ENCODE measurements at places on chromosomes 11 and 22.

GRCh38 chr11:59818572-59818971, 8.0 kb upstream of the MRPL16 start:
- no peak for DNase-seq

DNA sequence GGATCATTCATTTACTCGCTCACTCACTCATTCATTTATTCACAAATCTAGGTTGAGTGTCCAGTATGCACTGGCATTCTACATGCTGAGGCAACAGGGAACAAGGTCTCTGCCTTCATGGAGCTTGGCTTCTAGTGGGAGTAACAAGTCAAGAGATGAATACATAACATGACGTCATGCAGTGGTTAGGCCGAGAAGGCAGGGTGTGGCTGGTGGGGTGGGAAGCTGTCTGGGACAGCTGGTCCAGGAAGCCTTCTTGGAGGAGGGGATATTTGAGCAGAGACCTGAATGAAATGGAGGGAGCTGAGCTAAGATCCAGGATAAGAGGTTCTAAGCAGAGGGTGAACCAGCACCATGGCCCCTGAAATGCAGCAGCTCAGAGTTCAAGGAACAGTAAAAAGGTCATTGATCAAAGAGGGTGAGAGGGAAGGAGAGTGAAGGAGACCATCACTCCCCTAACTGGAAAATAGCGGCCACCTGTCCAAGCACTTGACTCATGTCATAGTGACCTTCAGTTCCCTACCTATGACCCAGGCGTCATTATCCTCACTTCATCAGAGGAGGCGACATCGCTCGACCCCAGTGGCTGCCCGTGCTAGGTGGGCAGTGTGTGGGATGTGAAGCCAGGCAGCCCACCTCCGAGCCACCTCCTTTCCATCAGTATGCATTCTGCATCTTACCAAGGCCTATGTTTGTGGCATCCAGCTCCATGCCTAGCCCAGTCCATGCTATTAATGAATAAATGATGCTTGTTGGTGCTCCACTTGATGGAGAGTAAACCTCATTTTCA, 105.0 kb downstream of the TSPAN18 start:
- no peak for DNase-seq

DNA sequence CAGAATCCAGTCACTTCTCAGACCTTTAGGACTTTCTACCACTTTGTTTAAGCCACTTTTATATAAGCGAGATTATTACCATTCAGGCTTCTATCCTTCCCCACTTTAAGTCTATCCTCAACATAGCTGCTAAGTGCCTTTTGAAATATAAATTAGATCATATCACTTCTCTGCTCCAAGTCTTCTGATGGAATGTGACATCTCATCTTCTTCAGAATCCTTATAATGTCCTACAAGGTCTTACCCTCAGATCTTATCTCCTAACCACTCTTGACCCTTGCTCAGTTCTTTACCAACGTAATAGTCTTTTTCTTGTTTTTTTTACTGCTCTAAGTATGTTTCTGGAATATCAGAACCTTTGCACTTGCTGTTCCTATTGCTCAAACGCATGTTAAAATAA, 188.7 kb downstream of the DYNC2H1 start:
- DNase-seq = no peak

DNA sequence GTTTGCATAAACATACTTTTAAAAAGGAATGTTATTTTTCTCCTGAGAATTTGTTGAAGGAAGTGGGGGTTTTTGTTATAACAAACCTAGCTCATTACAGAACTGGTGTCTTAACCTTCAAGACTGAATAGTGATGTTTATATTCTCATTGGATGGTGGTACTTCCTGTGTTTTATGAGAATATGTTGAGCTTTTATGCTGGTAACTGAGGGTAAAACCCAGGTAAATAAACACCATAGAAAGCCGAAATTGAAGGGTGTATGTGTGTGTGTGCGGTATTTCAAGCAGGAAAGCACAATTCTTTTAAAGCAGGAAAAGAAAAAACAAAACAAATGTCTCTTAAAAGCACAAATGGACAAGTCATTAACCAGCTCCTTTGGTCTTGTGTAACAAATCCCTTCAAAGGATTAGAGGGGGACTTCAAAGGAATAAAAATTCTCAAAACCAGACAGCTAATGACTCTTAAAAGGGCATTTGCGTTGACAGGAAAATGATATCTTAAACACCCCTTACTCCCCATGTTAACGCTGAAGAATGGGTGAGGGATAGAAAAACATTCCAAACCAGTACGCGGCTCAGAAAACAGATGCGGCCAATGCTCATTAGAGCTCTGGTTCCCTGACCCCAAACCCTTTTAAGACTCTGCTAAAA, 23.8 kb downstream of the LMO2 start:
- DNase-seq = no peak

DNA sequence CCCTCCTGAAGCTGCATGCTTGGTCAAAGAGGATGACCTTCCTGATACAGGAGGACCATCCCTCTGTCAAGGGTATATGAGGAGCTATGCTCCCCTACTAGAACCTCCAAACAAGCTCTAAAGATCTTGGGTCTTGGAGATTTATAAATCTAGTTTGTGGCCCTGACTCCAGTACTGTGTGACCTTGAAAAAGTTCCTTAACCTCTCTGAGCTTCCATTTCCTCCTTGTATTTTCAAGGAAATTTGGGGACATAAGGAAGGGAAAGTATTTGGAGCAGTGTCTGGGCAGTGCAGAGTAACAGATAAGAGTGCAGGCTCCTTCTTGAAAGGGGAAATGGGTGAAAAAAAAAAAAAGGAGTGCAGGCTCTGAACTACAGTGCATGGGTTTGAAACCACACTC, 45.9 kb downstream of the CHRDL2 start:
- no peak for DNase-seq

DNA sequence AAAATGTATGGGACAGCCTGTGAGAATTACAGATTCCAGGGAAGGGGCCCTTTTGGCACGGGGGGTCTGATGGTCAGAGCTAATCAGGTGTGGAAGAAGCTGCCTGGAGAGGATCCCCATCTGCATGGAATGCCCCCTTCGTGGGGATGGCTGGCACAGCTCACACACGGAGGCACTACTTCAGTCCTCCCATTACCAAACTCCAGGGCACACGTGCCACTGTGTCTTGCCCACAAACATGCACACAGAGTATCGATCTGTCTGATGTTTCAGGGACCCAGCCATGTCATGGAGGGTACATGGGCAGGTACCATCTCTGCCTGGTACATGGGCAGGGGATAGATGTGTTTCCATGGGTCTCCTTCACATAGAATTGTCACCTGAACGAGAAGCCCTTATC, 14.7 kb downstream of the KCNQ1OT1 start:
- DNase-seq = no peak

DNA sequence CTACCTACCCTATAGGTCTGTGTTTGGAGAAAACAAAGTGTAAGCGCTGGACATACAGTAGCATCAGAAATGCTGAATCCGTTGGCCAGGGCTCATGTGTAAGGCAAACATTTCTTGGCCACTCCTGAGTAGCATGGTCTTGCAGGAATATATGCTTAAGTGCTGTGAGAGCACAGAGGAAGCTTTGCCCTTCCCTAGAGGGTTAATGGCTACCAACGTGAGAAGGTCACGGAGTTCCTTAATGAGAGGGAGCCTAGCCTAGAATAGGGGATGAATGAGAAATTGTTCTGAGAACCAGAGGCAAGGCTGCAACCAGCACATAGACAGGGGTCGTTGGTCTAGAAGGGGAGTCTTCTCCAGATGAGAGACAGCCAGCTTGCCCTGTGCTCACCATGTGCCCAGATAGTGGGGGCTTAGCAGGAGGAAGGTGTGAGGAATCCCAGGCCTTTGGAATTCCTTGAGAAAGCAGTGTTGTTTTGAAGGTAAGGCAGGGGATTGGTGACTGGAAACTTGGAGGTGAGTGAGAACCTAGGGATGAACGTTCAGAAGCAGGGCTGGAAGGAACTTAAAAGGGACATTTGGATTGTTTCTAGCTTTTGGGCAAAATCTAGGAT, 29.5 kb downstream of the RCOR2 start:
- DNase-seq = no peak

DNA sequence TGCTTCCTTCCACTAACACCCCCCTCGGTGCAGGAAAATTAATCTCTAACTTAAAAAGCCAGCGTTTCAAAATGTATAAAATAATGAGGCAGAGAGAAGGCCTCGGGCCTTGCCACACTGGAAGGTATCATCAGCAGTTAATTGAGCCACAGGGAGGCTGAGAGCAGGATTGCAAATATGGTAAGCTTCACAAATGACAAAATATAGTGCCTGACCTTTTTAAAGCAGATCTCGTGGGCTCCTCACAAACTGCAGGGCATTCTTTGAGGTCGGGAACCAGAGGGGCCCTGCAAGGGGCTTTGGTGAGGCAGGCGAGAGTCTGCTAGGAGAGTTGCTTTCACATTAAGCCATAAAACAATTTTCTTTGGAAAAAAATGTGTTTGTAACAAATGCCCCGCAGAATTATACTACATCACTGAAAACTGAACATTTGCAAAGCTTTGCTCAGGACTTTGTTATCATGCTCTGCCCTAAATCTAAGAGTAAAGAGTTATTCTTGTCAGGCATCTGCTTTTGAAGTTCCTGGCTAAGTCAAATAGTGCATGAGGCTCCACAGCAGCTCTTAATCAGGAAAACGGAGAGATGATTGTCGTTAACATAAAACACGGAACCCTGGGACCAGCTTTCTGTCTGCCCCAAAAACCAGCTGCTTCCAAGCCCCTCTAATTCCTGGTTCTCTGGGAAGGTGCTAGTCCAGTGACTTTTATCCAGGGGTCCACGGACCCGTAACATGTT, 61.4 kb upstream of the SYT13 start:
- no peak for DNase-seq

- peak; percentile 24 for DNase-seq
These were observed 12.3 kb upstream of the ASRGL1 start for GRCh38 chr11:62324731-62325556.

- no peak for DNase-seq
These were observed 179.4 kb downstream of the INSC start for GRCh38 chr11:15293975-15294620.

DNA sequence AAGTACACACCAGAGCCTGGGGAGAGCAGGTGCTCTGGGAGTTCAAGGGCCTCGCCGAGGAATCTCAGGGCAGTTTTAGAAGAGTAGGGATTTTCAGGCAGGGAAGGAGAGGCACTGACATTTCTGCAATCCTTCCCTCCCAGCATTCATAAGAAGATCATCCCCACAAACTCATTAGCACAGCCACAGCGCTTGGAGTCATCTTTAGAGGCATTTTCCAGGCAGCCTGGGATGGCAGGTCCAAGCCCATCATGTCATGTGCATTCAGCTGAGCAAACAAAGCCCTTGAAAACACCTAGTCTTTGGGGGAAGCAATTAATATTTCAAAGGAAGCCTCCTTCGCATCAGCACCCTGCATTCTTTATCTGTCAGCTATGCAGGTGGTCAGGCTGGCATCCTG, 43.8 kb downstream of the MAP6 start:
- no peak for DNase-seq

DNA sequence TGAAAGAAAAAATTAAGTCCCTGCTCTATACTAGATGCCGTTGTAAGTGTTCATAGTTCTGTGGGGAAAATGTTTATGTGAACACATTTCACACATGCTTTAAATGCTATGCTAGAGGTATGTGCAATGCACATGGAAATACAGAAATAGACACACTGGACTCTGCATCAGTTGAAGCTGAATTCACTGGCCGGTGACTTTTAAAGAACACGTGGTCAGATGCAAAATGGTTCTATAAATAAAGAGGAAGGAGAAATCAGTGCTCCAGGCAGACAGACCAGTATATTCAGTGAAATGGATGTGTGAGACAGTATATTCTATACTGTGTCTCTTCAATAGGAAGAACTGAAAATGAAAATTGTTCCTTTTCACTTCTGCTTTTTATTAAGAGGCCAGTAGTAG, 29.9 kb downstream of the TRPC6 start:
- DNase-seq = no peak

DNA sequence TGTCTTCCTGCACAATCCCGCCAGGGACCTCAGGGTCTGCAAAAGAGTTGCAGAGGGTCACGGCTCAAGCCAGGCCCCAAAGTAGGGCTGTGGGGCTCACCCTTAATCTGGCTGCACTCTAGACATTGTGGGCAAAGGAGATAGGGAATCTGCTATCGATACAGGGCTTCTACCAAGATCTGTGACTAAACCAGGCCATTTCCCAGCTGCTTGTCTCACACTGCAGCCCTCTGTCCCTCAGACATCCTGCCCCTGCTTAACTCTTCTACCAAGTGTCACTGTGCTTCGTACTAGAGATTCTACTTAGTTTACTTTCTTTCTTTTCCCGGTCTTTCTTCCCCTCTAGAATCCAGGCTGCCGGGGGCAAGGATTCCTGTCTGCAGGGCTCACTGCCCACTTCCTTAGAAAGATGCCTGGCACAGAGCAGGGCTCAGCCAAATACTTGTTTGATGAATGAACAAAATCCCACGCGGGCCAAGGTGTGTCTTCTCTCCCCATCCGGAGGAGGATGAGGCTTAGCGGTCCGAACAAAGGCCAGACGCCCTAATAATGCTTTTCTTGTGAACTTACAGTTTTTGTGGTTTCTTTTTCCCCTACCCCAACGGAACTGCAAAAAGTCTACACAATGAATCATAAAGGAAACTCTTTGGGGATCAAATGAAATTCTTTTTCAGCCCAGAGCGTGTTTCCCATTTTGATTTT, 61.3 kb upstream of the ANO1 start:
- peak; percentile 61 for DNase-seq

- no peak for DNase-seq
These were observed 232.7 kb downstream of the TENM4 start for GRCh38 chr11:79208126-79208525.

GRCh38 chr22:19473578-19473977, 5.4 kb downstream of the UFD1 start:
- peak; percentile 51 for DNase-seq

GRCh38 chr11:85755285-85755684, 55.7 kb downstream of the SYTL2 start:
- no peak for DNase-seq

DNA sequence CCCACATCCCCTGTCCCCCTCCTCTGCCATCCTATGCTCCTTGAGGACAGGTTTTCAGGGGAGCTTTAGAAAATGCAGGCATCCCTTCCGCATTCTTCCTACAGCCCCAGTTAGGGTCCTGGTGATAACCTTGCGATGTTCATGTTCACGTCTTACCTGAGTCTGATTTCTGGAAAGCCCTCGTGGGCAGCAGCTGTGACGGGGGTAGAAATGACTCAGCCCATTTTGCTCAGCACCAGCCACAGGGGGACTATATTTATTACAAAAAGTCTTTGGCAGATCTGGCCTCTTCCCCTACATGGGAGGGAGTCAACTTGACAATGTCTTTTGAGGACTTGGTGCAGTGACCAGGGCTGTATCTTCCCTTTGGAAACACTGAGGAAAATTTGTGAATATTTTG, 12.3 kb downstream of the PKNOX2 start:
- DNase-seq = no peak

DNA sequence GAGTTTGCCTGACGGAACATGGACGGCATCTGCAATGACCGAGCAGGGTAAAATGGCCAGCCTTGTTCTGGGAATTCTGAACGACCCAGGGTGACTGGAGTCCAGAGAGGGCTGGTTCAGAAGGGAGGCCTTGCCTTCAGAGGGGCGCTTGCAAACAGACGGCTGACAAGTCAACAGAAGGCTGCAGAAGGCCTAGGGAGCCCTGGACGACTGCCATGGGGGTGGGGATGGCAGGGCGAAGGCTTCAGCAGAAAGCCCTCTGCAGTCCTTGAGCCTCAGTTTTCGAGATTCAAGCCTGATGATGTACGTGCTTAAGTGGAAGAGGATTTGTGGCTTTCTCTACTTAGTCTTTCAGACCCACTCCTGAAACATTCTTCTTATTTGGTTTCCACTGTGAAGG, 117.1 kb upstream of the TBCEL start:
- DNase-seq = no peak
